Smooth muscle cell of trachea (primary cell): ENCODE measurements at places on chromosomes 13 and 19. TPM values are rescaled to one million over a fixed set of nuclear protein-coding genes. Genes with fewer than 3 reads are reported as not detected.

CHST8 gene
- total RNA-seq: 0.15 TPM in 1 of 2 replicates, not detected in the other

LINGO3 gene
- not detected in 2 replicates for total RNA-seq

CALR3 gene
- total RNA-seq: not detected in 2 replicates

B3GNT8 gene
- total RNA-seq: 3.5 and 4.5 TPM in 2 replicates
